ENCODE measurements at places on chromosomes 12 and 14.

GRCh38 chr12:102095677-102096263 lies 24.1 kb downstream of the NUP37 start:
- DNase-seq: no peak

DNA sequence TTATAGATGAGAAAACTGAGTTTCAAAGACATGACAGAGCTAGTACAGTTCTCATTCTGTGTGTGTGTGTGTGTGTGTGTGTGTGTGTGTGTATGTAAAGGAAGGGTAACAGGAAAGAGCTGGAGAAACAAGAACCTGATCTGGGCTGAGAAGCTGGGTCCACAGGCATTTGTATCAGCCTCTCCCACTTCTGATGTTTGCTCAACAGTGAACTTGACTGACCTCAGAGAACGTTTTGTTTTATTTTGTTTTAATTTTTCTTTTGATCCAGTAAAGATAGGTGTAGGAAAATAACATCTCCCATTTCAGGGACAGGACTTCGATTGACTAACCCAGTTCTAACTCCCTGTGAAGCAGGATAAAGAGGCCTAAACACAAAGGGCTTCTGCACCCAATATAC lies 85.4 kb downstream of the STXBP6 start:
- no peak for DNase-seq

- DNase-seq: no peak
Measured at GRCh38 chr14:67547224-67547780, 14.2 kb downstream of the PLEKHH1 start.

- no peak for DNase-seq
Measured at GRCh38 chr12:68623059-68623458, 12.4 kb downstream of the RAP1B start.

- DNase-seq: no peak
Measured at GRCh38 chr14:77011245-77011644, 17.3 kb downstream of the IRF2BPL start.

DNA sequence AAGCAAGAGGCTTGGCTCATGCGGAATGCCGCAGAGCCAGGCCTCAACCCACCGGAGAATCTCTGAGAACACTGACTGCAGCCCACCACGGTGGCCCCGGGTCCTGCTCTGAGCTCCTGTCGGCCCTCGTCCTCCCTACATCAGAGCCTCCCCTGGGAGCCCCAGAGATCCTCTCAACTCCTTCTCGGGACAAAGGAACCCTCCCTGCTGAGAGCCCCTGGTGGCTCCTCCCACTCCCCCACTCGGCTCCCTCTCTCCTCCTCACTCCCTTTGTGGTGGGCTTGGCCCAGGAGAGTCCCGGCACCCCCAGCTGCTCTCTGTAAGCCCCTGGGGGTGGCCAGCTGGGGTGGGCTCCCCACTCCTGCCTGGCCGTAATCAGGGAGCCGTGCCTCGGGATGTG lies 11.1 kb upstream of the INF2 start:
- no peak for DNase-seq

GRCh38 chr12:15356951-15357364 lies 34.6 kb downstream of the PTPRO start:
- DNase-seq: no peak

GRCh38 chr12:1915082-1915968 lies 3.1 kb downstream of the CACNA2D4 start:
- DNase-seq: no peak

- DNase-seq: no peak
Measured at GRCh38 chr14:96614481-96614881, 112.3 kb downstream of the PAPOLA start.

- DNase-seq: no peak
Measured at GRCh38 chr14:33317675-33318074, 379.0 kb downstream of the NPAS3 start.

DNA sequence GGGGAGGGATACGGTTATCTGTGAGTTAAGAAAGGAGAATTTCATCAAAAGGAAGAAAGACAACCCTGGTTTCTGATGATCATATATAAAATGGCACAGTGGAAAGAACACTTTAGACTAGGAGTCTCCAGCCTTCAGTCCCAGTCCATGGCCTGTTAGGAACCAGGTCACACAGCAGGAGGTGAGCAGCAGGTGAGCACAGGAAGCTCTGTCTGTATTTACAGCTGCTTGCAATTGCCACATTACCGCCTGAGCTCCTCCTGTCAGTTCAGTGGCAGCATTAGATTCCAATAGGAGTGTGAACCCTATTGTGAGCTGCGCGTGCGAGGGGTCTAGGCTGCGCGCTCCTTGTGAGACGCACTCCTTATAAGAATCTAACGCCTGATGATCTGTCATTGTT lies 137.9 kb downstream of the BTG1 start:
- DNase-seq: no peak

DNA sequence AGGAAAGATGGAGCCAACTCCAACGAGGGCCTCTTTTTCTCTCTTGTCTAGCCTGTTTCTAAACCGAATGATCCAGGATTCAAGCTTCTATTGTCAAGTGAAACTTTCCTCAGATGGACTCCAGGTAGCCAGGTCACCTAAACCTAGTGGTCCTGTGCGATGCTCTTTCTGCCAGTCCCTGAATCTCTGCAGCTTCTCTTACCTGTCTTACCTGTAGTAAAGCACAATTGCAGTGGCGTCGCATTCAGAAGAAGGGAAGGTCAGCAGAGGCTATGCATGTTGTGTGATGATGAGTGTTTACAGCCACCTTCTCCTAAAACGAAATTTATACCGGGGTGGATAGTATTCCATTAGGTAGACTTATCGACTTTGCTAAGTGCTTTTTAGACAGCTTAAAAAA lies 47.4 kb upstream of the TRAF3 start:
- DNase-seq: no peak

DNA sequence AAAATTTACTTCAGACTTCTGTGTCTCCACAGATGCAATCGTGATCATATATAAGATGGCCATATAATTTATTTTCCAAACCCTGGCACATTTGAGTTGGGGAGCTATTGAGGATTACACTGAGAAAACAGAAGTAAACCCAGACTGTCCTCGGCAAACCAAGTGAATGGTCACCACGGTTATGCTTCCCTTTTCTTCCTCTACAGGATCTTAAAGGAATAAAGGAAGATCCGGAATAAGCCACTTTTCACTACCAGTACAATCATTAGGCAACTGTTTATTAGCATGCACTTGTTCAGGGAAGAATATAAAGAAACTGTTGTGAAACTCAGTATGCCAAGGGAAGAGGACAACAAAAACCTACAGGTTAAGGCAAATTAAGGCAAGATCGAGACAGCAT lies 27.6 kb downstream of the SBNO1 start:
- DNase-seq: no peak

- DNase-seq: no peak
Measured at GRCh38 chr12:89475203-89475990, 49.2 kb downstream of the GALNT4 start.
